ENCODE measurements at places on chromosomes 4 and X.
A peak's percentile ranks its signal among the peaks of the same experiment; 100 is the strongest.

DNA sequence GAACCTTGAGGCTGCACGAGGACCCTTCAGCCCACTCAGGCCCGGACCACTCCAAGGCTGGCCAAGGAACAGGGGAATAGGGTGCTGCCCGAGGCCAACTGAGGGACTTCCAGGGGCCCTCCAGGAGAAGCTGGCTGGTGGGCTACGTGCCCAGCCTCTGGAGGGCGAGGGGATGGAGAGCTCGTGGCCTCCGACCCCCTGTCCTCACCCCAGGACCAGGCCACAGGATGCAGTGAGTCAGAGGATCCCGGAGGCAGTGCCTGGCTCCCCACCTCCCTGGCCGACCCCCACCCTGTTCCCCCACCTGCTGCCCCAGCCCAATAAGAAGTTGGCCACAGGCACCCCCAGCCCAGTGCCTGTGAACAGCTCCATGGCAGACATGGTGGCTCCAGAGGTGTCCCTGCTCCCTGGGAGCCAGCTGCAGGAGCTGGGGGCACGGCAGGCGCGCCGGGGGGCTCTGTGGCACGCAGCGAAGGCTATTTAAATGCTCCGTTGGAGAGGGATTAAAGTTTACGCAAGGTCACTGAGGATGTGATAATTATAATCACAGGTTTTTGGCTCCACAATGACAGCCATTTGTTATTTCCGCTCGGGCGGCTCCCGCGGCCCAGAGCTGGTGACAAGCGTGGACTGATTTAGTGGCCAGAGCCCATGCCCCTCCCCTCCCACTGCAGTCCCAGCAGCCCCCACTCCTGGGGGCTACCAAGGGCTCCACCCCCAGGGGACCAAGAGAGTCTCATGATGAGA lies 95.7 kb upstream of the NKX1-1 start:
- no peak for DNase-seq

GRCh38 chr4:164108971-164109370 lies 614.5 kb downstream of the TMA16 start:
- no peak for DNase-seq

DNA sequence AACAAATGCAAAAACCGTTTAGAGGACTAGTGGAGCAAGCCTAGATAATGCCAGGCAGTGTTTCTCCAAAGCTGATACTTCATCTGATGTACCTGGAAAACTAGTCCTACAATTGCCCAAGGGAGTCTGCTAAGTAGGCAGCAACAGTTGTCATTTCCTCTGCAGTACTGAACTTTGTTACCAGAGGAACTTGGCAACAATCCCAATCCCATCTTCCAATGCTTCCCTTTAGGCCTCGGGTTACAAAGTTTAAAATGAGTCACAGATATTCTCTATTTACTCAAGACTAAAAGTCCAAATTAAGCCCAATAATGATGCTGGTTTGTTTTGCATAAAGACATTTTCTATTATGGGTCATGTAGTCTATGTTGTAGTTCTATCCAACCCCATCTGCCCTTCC lies 120.0 kb upstream of the GLRA2 start:
- DNase-seq = no peak

- DNase-seq = peak; percentile 47
These were observed 230.6 kb downstream of the PTTG2 start for GRCh38 chr4:38190717-38191178.

- no peak for DNase-seq
These were observed 97.8 kb downstream of the ZNF674 start for GRCh38 chrX:46447384-46447783.

GRCh38 chr4:123430501-123430900 lies 33.9 kb downstream of the SPRY1 start:
- no peak for DNase-seq

- no peak for DNase-seq
These were observed 180.7 kb upstream of the IL15 start for GRCh38 chr4:141455651-141456050.

- no peak for DNase-seq
These were observed 61.9 kb upstream of the NFKB1 start for GRCh38 chr4:102439236-102439614.

GRCh38 chrX:25016938-25017598 lies 1.3 kb upstream of the ARX start:
- DNase-seq = no peak

All from left ventricle myocardium inferior (tissue), 1 donor.